ENCODE measurements at places on chromosomes 11 and 22.

- DNase-seq = peak; percentile 91
Measured at GRCh38 chr11:44005063-44005701, 42.6 kb upstream of the ACCSL start.

DNA sequence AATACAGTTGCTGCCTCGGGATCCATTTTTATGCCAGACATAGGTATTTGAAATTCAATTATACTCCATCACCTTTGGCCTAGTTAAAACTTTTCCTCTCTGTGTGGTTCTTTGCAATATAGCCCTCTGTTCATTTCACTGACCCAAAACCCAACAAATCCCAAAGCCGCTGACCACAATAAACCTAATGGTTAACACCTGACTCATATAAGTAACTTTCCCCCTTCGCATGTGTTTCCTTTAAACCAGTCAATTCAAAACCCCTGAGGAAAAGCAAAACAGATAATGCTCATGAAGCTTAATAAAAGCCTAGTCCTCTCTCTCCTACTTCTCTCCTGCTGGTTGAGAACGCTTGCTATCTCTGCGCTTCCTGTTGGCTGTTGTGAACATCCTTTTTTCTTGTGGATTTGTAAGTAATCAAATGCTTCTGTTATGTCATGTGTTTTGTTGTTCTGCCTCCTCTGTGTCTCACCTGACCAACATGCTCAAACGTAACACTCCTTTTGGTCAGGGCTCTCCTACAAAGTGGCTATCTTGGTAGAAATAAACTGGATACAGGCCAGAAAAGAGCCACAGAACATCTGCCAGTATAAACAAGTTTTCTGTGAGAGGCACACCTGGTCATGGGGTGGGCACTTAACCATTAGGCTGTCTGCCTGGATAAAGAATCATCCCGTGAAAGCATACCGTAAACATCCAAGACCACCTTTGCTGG, 652.6 kb downstream of the METTL15 start:
- peak; percentile 84 for DNase-seq

DNA sequence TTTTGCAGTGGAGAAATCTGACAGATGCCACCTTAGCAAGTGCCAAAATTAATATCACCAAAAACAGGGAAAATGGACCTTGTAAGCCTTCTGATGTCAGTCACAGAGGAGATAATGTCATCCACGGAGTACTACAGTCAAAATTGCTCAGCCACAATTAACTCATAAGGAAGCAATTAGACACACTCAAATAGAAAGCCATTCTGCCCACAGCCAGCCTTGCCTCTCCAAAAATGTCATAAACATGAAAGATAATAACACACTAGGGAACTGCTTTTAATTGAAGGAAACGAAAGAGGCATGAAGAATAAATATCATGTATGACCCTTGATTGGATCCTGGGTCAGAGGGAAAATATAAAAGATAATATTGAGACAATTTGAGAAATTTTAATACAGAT, 505.6 kb upstream of the API5 start:
- DNase-seq = peak; percentile 65

- no peak for DNase-seq
Measured at GRCh38 chr11:14669958-14670357, 26.4 kb downstream of the PDE3B start.

GRCh38 chr22:33337524-33337923, 279.3 kb upstream of the SYN3 start:
- DNase-seq = no peak

DNA sequence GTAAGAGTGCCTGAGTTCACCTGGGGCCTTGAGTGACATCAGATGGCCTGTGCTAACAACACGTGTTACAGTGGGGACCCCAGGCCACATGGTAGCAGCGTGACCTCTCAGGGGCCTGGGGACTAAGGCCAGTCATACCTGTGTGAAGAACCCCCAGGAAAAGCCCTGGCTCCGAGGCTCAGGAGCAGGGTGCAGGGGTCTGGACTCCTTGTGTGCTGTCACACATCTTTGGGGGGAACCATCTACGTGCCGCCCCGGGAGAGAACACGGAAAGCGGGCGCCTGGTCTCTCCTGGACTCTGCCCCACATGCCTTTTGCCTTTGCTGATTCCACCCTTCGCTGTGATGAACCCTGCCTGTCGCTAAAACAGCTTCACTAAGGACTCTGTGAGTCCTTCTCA, 48.7 kb downstream of the SHANK2 start:
- no peak for DNase-seq

DNA sequence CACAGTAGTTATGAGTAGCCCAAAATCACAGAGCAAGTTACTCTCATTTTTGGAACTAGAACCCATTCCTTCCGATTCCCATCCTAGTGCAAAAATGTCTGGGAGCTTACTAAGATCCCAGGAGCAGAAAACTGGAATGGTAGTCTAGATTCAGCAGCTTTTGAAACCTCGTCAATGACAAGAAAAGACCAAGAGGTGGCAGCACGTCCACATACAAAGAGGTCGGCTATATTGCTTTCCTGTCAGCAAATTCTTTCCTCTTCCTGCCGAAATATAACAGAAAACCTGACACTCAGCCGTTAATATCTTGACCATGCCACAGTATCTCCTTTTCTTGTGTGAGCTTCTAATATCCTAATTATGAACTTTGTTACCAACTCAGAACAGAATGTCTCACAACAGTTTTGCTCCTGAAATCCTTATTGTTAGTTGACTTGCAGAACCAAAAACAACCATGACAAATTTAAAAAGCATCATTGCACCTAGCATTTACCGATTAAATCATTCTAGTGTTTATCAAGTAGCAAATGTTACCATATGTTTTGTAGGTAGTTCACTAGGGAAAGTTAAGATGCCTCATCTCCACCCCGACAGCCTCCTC, 92.8 kb upstream of the OR9G4 start:
- peak; percentile 53 for DNase-seq

GRCh38 chr22:25027959-25028840, 75.7 kb downstream of the KIAA1671 start:
- DNase-seq = no peak

- DNase-seq = no peak
Measured at GRCh38 chr11:808427-809286, 1.1 kb upstream of the RPLP2 start.

- DNase-seq = no peak
Measured at GRCh38 chr11:75182664-75183063, 31.8 kb downstream of the SLCO2B1 start.

- DNase-seq = no peak
Measured at GRCh38 chr11:123116486-123116885, 54.5 kb upstream of the HSPA8 start.

DNA sequence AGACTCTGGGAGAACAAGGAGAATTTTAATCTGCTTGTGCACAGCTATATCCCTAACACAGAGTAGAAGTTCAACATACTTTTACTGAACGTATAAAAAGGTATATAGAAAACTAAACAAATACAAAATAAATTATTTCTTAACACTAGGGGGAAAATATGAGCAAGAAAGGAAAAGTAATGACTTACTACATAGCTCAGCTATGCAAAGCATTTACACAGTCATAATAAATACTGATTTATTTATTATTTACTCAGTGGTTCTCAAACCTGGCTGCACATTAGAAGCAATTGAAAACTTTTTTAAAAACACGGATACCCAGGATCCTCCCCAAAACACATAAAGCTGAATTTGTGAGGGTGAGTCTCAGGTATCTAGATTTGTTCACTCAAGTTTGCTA, 182.5 kb downstream of the TTC28 start:
- DNase-seq = no peak

GRCh38 chr11:45917286-45917622, 423 bp downstream of the PEX16 start:
- no peak for DNase-seq

DNA sequence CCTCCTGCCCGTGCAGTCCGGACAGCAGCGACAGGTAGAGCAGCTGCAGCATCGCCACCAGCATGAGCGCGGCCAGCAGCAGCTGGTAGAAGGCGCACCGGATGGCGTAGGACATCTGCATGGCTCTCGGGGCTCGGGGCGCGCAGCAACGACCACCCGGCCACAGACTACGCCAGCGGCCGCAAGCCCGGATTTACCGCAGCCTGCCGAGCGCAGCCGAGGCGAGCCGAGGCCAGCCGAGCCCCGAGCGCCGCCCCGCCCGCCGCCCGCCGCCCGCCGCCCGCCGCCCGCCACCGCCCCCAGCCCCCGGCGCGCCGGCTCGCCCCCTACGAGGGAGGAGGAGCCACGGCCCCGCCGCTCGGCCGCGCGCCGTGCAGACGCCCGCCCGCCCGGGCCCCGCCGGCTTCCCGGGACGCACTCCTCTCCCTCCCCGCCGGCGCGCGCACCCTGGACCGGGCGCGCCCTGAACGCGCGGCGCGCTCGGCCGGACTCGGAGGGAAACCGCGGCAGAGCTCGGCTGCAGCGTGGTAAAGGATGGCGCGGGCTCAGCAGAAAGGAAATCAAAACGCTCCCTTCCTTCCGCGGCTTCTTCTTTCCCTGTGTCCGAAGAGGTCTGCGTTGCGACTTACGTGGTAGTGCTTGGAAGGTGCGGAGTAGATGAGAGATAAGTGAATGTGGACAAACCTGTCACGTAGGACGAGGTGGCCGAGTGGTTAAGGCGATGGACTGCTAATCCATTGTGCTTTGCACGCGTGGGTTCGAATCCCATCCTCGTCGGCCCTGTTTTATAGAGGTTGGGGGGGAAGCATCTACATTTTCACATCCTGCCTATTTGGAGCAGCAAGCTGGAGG, at the start of gene B4GAT1:
B4GAT1 (minus strand) TSS at position 205 of the 852 bp plus-strand sequence; CDS start at position 121, 84 bp downstream.
- peak; percentile 80 for DNase-seq

Data from NCI-H1105 treated with DMSO at 0.1 percent for 48 hours (cell line).